ENCODE measurements at places on chromosomes 13 and 19.

DNA sequence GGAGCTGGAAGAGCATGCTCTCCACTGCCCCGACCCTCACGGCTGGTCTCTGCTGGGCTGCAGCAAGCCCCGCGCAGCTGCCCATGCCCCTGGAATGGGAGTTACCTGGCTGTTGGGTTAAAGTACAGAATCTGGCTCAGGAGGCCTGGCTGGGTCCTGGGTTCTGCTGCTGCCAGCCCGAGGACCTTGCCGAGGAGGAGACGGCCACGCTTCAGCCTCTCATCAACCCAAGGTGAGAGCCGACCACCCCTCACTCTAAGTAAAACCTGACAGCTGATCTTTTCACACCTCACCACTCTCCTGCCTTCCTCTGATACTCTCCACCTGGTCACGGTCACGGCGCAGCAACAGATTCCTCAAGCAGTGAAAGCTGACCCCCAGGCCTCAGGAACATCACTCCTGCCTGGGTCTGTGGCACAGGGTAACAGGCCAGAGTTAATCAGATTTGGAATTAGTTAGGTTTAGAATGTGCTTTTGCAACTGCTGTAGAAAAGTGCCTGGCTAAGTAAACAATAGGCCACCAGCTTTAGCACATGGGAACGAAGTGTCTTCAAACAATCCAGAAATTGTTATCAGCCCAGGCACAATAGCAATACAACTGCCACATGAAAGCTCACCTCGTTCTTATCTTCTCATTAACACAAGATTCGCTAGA, 20.5 kb downstream of the RAB20 start:
- no peak for DNase-seq

GRCh38 chr13:112779856-112780604, 90.2 kb downstream of the ATP11A start:
- peak; percentile 43 for DNase-seq

- peak; percentile 33 for DNase-seq
Measured at GRCh38 chr19:46791944-46792343, 3.5 kb upstream of the SLC1A5 start.

- DNase-seq, result no peak
Measured at GRCh38 chr19:12921047-12921446, 2.0 kb upstream of the SYCE2 start.

DNA sequence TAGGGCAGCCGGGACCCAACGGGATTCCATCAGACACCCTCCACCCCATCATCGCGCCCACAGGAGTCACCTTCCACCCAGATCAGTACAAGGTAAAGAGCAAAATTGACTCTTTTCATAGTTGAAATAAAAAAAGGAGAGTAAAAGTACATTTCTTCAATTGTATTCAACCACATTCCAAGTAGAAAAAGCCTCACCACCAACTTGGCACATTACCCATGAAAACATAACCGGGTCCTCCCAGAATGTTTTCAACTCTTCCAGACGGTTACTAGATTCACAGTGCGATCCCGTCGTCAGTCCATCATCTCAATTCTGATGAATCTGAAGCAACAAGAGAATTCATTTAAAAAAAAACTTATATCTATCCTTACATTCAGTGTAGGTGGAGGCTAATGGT, 125.2 kb downstream of the RAB20 start:
- peak; percentile 45 for DNase-seq

- DNase-seq, result peak; percentile 68
Measured at GRCh38 chr19:3034656-3035541, 5.8 kb upstream of the TLE2 start.

DNA sequence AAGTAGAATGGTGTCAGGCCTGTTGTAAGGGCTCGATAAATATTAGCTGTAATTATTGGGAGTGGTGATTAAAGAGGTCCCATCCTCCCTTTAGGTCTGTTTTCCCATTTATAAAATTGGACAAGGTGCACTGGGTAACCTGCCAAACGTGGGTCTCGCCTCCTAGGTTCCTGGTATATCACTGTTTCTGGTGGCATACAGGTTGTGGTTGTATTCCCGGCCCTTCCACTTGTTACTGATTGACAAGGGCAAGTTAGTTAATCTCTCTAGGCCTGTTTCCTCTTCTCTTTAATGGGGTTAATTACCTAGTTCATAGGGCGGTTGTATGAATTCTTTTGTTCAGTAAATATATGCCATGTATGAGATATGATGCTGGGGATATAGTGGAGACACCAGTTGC, 1.5 kb downstream of the PPP2R1A start:
- DNase-seq, result no peak

DNA sequence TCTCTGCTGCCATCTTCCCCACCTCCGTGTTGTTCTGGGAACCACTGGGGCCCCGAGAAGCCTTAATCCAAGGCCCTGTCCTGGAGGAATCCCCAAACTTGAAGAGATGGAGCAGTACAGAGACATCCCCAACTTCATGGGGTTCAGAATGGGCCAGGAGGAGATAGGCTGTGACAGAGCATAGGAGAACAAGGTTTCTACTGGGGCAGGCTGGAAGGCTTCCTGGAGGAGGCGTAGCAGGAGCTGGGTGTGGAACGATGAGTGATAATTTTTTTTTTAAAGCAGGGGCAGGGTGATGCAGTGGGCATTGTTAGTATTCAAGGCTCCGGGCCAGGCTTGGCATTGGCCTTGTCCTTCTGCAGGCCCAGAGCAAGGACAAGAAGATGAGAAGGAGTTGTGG, 3.3 kb downstream of the CYP4F8 start:
- no peak for DNase-seq

Data from fibroblast of skin of right biceps (primary cell).